ENCODE measurements at places on chromosomes 7 and 10.

DNA sequence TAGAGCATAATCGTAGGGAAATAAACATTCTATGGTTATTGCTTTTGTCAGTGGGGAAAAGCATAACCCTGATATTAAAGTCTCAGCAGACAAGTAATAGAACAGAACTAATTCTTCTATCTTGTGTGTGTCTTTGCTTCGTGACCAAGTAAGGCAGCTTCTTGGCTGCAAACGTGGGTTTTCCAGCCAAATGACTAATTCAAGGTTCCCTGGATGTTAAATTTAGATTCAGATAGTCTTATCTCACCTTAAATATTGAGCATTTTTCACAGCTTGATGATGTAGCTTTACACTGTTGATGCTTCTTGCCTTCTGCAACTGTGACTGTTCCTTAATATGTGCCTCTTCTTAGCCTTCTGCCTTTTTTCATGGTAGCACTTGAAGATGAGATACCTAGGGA, 113.0 kb downstream of the EXOC4 start:
- no peak for DNase-seq

- DNase-seq, result no peak
Measured at GRCh38 chr10:44178281-44178680, 206.6 kb downstream of the CXCL12 start.

- no peak for DNase-seq
Measured at GRCh38 chr7:103795107-103795506, 194.4 kb downstream of the RELN start.

- no peak for DNase-seq
Measured at GRCh38 chr10:101575091-101575490, 13.0 kb downstream of the POLL start.

DNA sequence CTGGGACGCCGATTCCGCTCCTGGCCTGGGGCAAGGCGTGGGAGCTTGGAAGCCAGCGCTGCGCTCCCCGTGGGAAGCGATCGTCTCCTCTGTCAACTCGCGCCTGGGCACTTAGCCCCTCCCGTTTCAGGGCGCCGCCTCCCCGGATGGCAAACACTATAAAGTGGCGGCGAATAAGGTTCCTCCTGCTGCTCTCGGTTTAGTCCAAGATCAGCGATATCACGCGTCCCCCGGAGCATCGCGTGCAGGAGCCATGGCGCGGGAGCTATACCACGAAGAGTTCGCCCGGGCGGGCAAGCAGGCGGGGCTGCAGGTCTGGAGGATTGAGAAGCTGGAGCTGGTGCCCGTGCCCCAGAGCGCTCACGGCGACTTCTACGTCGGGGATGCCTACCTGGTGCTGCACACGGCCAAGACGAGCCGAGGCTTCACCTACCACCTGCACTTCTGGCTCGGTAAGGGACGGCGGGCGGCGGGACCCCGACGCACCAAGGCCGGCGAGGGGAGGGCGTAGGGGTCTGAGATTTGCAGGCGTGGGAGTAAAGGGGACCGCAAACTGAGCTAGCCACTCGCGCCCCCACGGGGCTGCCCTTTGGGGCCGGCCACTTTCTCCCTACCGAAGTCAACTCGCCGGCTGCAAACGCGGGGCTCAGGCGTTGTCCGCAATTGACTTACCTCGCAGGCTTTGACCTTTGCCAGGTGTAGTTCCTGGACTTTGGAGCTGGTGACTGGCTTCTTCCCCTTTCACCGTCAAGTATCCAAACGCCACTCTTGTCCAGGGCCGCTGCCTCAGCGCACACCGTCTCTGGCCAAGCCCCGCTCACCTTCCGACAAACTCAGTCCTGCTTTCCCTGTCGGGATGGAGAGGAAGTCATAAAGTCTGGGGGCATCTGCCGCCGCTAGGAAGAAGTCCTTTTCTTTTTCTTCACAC, at the start of gene SCIN:
Gene SCIN (plus strand): TSS at position 187 of the 928 bp plus-strand sequence. CDS start 67 bp downstream, at position 254.
- peak; percentile 42 for DNase-seq

DNA sequence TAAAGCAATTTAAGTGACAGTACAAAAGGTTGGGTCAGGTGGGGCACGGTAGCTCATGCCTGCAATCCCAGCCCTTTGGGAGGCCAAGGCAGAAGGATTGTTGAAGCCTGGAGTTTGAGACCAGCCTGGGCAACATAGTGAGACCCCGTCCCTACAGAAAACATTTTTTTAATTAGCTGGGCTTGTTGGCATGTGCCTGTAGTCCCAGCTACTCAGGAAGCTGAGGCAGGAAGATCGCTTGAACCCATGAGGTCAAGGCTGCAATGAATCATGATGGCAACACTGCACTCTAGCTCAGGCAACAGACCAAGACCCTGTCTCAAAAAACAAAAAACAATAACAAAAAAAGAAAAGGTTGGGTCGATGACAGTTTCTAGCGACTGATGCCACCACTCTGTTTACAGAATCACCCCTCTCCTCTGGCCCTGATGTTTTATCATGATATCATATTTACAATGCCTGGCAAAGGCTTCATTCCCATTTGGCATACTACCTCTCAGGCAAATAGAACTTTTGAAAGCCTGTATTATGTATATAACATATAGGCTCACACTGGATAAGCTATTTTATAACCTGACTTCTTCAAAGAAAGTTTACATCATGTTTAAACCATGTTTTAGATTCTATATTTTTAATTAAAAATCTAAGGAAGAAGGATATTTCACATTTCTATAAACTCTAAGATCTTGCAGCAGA, 558 bp upstream of the ABCC2 start:
- DNase-seq, result no peak

DNA sequence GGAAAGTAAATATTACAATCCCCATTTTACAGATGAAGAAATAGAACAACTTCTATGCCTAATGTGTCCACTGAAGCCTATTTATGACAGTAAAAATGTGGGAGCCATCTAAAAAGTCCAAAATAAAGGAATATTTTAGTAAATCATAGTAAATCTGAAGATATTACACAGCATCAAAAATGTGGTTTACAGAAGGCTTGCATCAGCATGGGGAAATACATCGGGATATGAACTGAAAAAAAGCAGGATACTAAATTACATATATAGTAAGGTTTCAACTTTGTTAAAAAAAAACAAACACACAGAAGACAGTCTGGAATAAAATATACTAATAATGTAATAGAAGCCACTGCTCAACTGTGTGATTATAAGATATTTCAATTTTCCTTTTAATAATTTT, 20.8 kb downstream of the CPA1 start:
- no peak for DNase-seq

GRCh38 chr10:47363781-47364180, 15.6 kb downstream of the RBP3 start:
- DNase-seq, result no peak

All from activated CD4-positive, alpha-beta memory T cell treated with anti-CD3 and anti-CD28 coated beads, Interleukin-2, amount 10 ng/mL, durations not matched to agents 7 days and 5 days (primary cell).